Fibroblast of the aortic adventitia (primary cell): ENCODE measurements at places on chromosomes 3 and 15. TPM values are rescaled to one million over a fixed set of nuclear protein-coding genes. Genes with fewer than 3 reads are reported as not detected.
A peak's percentile ranks its signal among the peaks of the same experiment; 100 is the strongest.

GRCh38 chr15:88852476-88852875, 42.9 kb downstream of the HAPLN3 start:
- DNase-seq = no peak

MYEF2 gene
- 5.1 and 6.5 TPM in 2 replicates for total RNA-seq

DNA sequence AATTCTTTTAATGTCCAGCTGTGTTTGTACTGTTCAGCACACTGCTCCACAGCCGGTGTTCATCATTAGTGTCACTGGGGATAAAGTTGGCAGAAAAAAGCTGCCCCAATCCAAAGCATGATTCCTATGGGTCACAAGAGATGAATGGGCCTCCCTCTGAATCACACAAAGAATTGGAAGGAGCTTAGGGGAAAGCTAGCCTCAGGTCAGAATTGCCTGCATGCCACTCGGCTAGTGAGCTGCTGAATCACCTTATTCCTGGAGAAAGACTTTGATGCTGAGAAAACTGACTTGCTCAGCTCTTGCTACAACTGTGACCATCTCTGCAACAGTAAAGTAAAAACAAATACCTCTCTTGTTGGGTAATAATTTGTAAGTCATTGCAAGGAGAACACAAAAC, 3.5 kb downstream of the CCK start:
- peak; percentile 88 for DNase-seq

SNTN gene
- not detected in 2 replicates for total RNA-seq

EXD1 gene
- total RNA-seq = not detected in 2 replicates

- DNase-seq = no peak
These were observed 19.4 kb downstream of the ZPLD1 start for GRCh38 chr3:102454181-102454580.

HYKK gene
- 3.3 and 10.2 TPM in 2 replicates for total RNA-seq

PLS1 gene
- total RNA-seq = 0.99 and 2.0 TPM in 2 replicates

GRCh38 chr3:33105341-33105948, 8.4 kb upstream of the CRTAP start:
- no peak for DNase-seq

UROC1 gene
- not detected in 2 replicates for total RNA-seq

GRCh38 chr3:143963946-143964345, 7.7 kb upstream of the DIPK2A start:
- DNase-seq = peak; percentile 2

DNA sequence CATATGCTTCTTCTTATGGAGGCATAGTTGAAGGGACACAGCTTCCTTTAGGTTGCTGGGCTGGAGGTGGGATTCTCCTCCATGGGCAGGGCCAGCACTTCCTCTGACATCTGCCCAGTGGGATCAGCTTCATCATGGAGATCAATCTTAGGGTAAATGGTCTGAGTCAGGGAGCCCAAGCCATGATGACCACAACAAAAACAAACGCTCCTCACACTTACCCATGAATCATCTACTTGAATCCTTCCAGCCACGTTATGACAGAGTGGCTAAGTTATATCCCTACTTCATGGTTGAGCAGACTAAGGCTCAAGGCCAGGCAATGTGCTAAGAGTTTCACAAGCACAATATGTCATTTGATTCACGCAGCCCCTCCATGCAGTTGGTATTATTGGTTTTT, 87.2 kb upstream of the NMNAT3 start:
- DNase-seq = peak; percentile 83

DNA sequence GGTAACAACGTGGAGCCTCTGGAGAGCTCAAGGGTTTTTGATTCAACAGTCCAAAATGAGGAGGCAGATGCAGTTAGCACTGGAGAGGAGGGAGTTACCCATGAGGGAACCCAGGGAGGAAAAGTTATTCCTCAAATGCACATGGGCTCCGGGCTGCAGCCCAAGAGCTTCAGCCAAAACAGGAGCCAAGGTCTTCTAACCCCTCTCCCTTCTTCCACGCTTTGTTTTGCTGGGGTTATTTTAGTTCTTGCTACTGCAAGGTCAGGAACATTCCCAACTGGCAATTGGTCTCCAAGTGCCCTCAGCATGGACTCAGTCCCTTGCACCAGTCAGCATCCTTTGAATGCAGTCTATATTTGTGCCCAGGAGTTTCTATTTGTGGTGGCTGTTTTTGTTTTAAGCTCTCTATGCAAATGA, 90.0 kb downstream of the TGFBR2 start:
- peak; percentile 37 for DNase-seq

- no peak for DNase-seq
These were observed 25.5 kb downstream of the CCDC13 start for GRCh38 chr3:42747581-42747980.

SI gene
- not detected in 2 replicates for total RNA-seq

- DNase-seq = no peak
These were observed 22.8 kb upstream of the SPRED1 start for GRCh38 chr15:38229705-38230310.
